NCI-H1436 treated with DMSO at 0.1 percent for 48 hours (cell line): ENCODE measurements at places on chromosomes 12 and 14.

GRCh38 chr12:57632073-57632957 lies 686 bp downstream of the B4GALNT1 start:
- no peak for DNase-seq

DNA sequence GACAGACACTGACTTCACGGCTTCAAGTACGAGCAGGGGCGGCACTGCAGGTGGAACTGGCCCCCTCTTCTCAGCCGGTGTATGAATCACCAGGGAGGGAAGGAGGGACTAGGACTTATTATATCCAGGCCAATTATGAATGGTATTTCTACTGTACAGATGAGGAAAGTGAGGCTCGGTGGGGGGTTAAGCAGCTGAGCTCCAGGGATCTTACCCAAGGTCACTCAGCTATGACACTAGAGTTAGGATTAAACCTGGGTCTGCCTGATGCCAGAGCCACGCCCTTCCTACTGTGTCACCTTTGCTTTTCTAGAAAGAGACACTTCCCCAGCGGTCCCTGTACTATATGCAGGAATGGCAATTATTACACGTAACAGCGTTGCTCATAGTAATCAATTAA lies 42.2 kb upstream of the NRXN3 start:
- no peak for DNase-seq

GRCh38 chr14:20492486-20492885 lies 12.9 kb upstream of the RNASE10 start:
- DNase-seq: no peak

- DNase-seq: no peak
These were observed 404.4 kb downstream of the TRHDE start for GRCh38 chr12:72676556-72676955.

DNA sequence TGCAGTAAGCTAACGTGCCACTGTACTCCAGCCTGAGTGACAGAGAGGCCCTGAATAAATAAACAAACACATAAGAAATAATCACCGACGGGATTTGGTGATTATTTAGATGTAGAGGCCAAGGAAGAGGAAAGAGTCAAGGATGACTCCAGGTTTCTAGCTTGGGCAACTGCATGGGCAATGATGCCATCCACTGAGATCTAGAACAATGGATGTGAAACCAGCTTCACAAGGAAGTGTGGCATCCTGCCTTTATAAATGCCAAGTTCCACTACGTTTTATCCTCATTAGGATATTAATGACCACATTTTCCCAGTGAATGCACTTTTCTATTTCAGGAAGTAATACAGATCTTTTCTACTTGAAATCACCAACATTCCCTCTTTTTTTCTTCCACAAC lies 10.9 kb upstream of the PTGER2 start:
- DNase-seq: no peak

- DNase-seq: no peak
These were observed 186.6 kb upstream of the OR4E1 start for GRCh38 chr14:21860172-21860571.

GRCh38 chr14:76490735-76491134 lies 114.8 kb downstream of the ESRRB start:
- DNase-seq: no peak

GRCh38 chr12:82955043-82955442 lies 268.3 kb downstream of the TMTC2 start:
- DNase-seq: no peak

GRCh38 chr12:8449355-8449859 lies 6.4 kb upstream of the CLEC6A start:
- no peak for DNase-seq

- no peak for DNase-seq
These were observed 1377.5 kb upstream of the FLRT2 start for GRCh38 chr14:84152452-84152851.

DNA sequence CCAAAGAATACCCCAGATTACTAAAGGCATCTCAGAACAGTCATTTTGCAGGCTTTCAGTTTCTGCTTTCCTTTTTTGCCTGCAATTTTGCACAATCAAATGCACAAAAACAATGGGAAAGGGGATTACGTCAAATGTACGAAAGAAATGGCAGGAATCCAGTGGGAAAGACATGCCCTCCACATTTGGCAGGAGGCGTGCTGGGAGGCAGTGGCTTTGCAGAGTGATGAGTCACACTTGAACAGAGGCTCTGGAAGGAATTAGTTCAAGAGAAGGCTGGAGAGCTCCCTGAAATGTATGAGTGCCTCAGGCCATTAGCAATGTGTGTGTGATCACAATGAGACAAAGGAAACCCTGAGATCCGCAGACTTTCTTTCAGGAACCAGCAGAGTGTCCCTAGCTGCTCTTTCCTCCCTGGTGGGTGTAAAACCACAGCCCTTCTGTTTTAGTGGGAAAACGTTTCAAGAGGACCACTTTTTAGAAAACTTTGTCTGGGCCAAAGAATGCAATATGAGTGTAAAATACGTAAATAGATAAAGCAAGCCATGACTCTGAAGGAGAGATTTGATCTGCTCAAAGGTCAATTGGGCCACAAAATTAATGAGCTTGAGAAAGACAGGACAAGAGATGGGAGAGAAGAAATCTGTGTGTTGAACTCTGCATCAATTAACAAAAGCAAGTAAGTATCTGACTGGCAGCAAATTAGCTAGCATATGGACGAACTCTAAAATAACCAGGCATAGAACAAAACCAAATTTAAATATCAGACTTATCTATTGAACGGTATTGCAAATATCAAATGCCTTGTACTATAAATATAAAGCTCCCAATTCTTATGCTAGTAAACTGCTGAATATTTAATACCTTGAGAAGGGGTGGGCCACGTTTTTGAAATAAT lies 155.4 kb upstream of the PDE3A start:
- peak; percentile 27 for DNase-seq

- DNase-seq: no peak
These were observed 447.6 kb upstream of the CCDC196 start for GRCh38 chr14:66038618-66039017.

DNA sequence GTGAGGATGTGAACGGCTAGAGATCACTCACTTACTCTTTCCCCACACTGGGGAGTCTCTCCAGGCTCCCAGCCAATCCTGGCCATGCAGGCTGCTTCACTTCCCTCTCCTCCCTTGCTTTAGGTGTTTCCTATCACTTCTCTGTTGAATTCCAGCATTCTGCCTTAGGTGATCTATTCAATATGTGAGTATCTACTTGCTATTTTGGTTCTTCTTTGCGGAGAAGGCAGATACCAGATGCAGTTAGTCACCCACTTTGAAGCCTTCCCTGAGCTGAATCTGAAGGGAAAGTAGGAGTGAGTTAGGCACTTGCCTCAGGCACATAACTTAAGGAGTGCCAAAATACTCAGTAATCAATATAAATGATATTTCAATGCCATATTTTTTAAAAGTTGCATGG lies 36.0 kb upstream of the FAR2 start:
- no peak for DNase-seq

DNA sequence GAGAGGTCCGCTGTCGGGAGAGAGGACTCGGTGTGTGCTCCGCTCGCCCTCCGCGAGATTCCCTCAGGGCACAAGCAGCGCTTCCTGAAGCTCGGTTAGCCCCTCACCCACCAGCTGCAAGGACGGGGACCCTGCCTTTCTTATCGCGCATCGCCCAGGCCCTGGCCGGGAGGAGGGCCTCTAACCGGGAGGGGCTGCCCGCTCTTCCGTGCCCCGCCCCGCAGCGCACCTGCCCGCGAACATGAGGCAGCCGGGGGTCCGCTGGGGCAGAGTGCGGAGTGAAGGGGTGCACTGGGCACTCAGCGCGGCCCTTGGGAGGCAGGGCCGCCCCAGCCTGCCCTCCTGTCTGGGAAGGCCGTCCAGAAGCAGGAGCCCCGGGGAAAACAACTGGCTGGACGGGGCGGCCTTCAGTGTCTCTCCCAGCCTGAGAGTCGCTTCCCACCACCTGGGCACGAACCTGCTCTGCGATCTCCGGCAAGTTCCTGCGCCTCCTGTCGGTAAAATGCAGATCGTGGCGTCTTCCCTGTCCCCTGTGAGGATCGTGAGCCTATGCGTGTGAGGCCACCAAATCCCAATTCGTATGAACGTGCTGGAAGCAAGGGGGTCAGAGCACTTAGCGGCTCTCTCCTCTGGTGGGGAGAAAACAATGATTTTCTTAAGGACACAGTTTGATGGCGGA lies 28.0 kb upstream of the ADIPOR2 start:
- DNase-seq: no peak

DNA sequence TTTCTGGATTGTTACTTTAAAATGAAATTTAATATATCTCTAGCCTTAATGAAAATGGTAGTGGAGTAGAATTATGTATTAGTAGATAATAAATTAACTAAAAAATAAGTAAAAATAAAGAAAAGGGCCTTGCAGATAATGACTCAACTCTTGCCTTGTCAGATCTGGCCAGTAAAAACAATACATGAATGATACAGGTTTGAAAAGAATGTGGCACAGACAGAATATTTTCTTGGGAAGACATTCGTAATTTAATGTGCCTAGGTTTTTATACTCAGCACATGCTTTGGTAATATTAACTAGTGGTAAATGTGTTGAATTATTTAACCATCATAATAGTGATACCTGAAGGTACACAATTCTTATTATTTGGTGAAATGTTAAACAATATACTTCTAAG lies 28.3 kb downstream of the ATF7IP start:
- DNase-seq: no peak

DNA sequence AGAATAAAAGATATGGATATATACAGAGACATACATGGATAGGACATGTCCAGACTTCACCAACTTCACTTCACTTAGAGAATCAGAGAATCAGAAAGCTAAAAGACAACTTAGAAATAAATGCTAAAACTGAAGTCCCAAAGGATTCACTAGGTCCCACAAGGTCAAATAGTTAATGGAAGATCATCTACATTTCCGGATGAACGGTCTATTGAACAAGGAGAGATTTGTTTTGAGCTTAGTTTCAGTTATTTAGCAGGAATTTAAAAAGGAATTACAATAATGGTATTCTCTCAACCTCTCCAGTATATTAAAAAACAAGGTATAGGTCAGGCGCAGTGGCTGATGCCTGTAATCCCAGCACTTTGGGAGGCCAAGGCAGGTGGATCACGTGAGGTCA lies 187.0 kb downstream of the MED13L start:
- no peak for DNase-seq

- DNase-seq: no peak
These were observed 99.9 kb downstream of the BCAT1 start for GRCh38 chr12:24848941-24849477.

DNA sequence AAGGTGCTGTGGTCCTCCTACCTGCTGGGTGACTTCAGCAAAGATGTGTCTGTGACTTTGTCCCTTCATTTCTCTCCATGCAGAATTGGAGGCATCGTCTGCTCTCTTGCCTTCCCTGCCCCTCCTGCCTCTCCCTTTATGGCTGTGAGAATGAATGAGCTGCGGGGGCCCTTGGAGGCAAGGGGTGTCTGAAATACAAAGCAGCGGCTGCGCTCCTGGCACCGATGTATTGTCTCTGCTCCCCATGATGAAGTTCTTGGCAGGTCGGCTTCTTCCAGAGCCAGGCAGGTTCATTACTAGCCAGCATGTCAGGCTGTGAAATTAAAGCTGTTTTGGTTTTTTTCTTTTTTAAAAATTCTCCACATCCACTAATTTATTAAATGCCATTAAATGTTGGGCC lies 194.5 kb downstream of the TSPAN9 start:
- DNase-seq: no peak

DNA sequence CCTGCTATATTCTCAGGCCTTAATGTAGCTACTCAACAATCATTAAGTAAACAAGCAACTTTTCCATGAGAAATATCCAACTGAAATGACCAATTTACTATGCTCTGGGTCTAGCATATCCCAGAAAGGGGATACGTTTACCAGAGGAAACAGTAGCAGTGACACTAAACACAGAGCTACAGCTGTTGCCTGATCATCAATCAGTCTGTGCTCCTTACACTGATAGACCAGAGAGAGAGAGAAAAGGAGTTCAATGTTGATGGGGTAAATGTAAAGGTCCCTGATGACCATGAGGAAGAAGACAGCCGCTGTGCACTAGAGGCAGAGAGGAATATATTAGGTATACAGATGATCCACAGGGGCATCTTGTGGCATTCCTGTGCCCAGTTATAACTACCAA lies 397.2 kb upstream of the USP15 start:
- DNase-seq: no peak

- no peak for DNase-seq
These were observed 42.1 kb downstream of the CIT start for GRCh38 chr12:119835068-119835467.

DNA sequence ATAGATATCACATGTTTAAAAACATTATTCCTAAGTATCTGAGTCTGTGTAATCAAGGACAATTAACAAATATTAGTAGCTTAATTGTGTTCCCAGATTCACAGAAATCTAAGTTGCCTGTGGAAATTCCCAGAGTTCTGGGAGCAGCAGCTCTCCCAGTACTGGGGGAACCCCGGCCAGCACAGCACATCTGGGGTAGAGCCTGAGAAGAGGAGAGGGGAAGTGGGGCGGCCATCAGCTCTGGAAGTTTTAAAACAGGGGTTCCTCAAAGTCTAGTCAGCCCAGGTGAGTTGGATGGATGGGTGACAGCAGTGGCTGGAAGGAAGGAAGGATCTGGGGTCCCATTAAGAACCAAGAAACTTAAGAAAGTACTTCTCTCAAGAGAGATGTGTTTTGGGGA lies 24.6 kb downstream of the PRICKLE1 start:
- no peak for DNase-seq

DNA sequence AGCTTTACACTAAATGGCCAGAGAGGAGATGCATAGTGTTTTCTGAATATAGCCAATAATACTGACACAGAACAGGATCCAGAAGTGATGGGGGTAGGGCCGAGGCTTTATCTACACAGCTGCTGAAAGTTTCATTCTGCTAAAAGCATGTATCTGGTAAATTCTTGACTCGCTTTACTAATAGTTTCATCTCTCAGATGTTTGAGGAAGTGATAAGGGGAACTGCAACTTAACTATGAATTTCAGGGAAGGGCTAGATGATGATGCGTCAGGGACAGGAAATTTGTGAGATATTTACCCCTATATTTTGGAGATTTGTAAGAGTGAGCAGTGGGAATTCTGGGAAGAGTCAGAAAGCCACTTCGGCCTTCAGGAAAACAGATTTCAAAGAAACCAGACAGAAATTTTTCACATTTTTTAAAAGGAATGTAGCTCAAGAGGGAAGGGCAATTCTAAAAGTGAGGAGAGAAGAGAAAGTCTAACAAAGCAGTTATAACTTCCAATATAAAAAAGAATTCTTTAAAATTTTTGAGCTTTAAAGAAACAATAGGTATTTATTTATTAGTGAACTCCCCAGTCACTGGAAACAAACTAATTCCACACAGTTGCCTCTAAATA lies 243.1 kb downstream of the BCAT1 start:
- no peak for DNase-seq

DNA sequence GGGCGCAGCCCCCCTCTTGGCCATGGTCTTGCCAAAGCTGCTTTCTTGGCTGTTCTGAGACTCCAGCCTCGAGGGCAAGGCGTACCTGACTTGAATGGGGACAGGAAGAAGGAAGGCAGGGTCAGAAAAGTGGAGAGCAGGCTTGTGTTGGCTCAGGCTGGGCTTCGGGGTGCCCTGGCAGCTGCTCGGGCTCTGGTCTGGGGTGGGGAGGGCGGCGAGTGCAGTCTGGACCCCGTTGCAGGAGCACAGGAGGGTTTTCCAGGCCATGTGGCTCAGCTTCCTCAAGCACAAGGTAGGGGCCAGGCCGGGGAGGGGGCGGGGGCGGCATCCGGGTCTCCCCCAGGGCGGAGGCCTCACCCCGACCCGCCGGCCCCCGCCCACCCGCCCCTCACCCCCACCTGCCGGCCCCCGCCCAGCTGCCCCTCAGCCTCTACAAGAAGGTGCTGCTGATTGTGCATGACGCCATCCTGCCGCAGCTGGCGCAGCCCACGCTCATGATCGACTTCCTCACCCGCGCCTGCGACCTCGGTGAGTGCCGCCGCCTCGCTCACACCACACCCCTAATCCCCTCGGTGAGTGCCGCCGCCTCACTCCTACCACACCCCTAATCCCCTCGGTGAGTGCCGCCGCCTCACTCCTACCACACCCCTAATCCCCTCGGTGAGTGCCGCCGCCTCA lies 4.2 kb downstream of the NOC4L start:
- DNase-seq: no peak
